Vagina (tissue), 2 donors: ENCODE measurements at places on chromosomes 4 and X. TPM values are rescaled to one million over a fixed set of nuclear protein-coding genes. Genes with fewer than 3 reads are reported as not detected.

The TCEAL6 gene
- 1.7 TPM for total RNA-seq

The FABP2 gene
- not detected for total RNA-seq

The TLR1 gene
- 10.3 TPM for total RNA-seq

The CLDN24 gene
- not detected for total RNA-seq

The RNF175 gene
- 2.2 TPM for total RNA-seq

The WAS gene
- total RNA-seq: 4.4 TPM

The SMARCA5 gene
- total RNA-seq: 23.3 TPM

The ARAP2 gene
- 52.8 TPM for total RNA-seq

The KIAA1210 gene
- not detected for total RNA-seq

The GIMD1 gene
- not detected for total RNA-seq

The SLC16A2 gene
- 6.9 TPM for total RNA-seq

The ZFP92 gene
- 0.25 TPM for total RNA-seq

The STATH gene
- not detected for total RNA-seq

DNA sequence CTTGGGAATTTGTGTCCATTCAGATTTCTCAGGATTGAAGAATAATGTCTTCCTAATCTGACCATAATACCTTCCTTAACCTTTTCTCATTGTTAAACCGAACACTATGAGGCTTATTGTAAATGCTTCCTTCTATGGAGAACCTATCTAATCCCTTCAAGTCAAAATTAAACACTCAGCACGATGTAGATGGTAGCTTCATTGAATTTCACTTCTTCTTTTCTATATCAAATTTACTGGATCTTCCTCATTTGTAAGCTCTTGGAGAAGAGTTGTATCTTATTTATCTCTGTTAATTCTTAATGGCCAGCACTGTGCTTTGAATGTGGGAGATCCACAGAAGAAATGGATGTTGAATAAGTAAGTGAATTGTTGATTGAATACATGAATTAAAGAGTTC lies 109.0 kb upstream of the RAPGEF2 start:
- H3K4me3 ChIP-seq: no peak overlapping the region
- H3K36me3 ChIP-seq: no peaks in the 10 kb centered on the region
- DNase-seq: no peak

DNA sequence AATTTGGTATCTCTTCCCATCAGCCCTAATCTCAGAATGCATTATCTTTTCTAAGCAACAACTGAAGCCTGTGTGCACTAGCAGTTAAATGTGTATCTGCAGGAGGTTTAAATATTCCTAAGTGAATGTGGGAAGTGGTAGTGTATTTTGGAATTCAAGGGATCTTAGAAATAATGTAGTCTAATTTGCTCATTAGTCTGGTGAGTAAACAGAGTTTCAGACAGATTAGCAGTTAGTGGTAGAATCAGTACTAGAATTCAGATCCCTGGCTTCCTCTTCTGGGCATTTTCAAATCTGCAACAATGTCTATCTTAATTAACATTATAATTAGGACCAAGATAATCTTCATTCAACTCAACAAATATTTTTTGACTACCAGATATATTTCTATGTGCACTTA lies 11.7 kb upstream of the CXCL2 start:
- no peaks in the 10 kb centered on the region for H3K36me3 ChIP-seq
- H3K4me1 ChIP-seq: peaks cover 9% of the 10 kb centered on the region
- H3K4me3 ChIP-seq: no peak overlapping the region
- no peaks in the 10 kb centered on the region for H3K27me3 ChIP-seq
- no peak for DNase-seq

GRCh38 chr4:78806943-78807460 lies 30.9 kb downstream of the BMP2K start:
- H3K27me3 ChIP-seq: no peaks in the 10 kb centered on the region
- H3K4me1 ChIP-seq: no peaks in the 10 kb centered on the region
- no peak overlapping the region for H3K27ac ChIP-seq
- no peak for DNase-seq
- H3K4me3 ChIP-seq: no peak overlapping the region
- no peaks in the 10 kb centered on the region for H3K36me3 ChIP-seq

DNA sequence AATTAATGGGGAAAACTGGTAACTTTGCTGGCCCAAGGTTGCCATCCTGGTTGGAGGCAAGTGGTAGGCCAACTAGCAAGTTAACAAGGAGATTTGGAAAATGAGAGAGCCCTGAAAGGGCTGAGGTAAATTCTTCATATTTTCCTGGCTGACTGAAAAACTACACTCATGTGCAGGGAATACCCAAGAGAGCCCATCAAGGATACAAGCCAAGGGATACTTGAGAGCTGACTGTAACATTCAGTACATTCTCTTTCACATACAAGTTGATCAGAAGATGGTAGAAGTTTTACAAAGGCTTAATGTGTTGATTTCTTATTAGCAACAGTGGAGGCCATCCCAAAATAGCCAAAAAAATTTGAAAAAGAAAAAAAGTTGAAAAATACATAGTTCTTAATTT lies 33.3 kb downstream of the IL2 start:
- DNase-seq: no peak
- no peak overlapping the region for H3K27ac ChIP-seq
- H3K4me1 ChIP-seq: no peaks in the 10 kb centered on the region
- H3K4me3 ChIP-seq: no peak overlapping the region

GRCh38 chrX:107704181-107704580 lies 71.4 kb downstream of the TSC22D3 start:
- H3K27ac ChIP-seq: no peak overlapping the region
- no peaks in the 10 kb centered on the region for H3K36me3 ChIP-seq
- no peak overlapping the region for H3K4me3 ChIP-seq
- peaks cover 26% of the 10 kb centered on the region for H3K4me1 ChIP-seq
- no peak for DNase-seq
- H3K27me3 ChIP-seq: no peaks in the 10 kb centered on the region

- no peaks in the 10 kb centered on the region for H3K27me3 ChIP-seq
- H3K27ac ChIP-seq: no peak overlapping the region
- DNase-seq: no peak
- H3K4me1 ChIP-seq: no peaks in the 10 kb centered on the region
- H3K4me3 ChIP-seq: no peak overlapping the region
These were observed 58.7 kb downstream of the CCKAR start for GRCh38 chr4:26431461-26432180.

GRCh38 chr4:53688186-53688790 lies 97.0 kb upstream of the LNX1 start:
- no peak for DNase-seq
- H3K4me1 ChIP-seq: no peaks in the 10 kb centered on the region
- H3K27ac ChIP-seq: peak overlapping the region; percentile 53
- H3K27me3 ChIP-seq: no peaks in the 10 kb centered on the region

DNA sequence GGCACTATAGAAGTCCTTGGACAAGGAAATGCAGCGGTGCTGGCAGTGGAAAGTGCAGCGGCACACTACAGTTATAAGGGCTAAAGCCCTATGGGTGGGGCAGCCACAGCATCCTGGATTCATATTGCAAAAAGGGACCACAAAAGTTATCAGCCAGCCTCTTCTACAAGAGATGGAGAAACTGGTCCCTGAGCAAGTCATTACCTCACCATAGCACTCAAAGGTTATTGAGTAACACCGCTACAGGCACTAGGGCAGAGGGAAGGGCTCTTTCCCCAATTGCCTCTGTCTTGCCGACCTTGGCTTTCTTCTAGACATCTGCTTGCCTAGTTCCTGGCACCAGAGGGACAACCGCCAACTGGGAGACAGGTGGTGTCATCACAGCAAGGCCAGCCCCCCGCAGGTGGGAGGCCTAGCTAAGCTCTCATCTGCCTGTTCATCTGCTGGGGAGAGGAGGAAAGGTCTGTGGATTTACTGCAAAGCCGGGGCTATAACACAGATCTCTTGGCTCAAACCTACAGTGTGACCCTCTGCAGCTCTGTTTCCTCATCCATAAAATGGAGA lies 600.0 kb downstream of the BCOR start:
- H3K36me3 ChIP-seq: no peaks in the 10 kb centered on the region
- no peak for DNase-seq
- H3K27me3 ChIP-seq: no peaks in the 10 kb centered on the region

DNA sequence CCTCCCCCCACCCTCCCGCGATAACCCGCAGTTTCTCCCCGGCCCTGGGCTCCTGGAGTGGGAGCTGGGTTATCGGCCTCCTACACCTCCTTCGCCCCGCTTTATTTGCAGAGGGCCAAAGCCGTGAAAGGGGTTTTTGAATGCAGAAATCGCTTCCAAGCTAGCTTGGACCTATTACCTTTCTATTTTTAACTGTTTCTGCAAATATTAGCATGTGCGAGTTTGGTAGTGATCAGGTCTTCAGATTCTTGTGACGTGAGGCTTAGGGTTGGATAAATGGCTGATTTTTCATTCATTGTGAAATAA lies 1.3 kb downstream of the USP9X start:
- H3K4me3 ChIP-seq: peak overlapping the region; percentile 88
- no peaks in the 10 kb centered on the region for H3K27me3 ChIP-seq
- H3K4me1 ChIP-seq: peaks cover 43% of the 10 kb centered on the region
- H3K27ac ChIP-seq: peak overlapping the region; percentile 96
- H3K36me3 ChIP-seq: no peaks in the 10 kb centered on the region
- DNase-seq: no peak

DNA sequence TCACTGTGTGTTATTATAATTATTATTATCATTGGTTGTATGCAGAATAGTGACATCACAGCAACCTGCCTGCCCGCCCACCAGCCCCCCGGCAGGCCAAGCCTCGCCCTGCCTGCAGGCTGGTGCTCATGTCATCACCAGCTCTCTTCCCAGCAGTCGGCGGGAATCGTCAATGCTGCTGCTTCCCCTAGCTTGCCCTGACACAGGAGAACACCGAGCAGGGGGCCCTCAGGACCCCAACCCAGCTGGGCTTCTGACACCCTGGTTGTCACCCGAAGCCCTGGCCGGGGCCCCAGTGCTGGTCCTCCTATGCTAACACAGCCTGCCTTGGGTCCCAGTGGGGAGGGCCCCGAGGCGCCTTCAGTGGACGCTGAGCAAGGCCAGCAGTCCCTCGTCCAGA lies 100.6 kb downstream of the PPP2R2C start:
- H3K4me3 ChIP-seq: no peak overlapping the region
- no peak overlapping the region for H3K27ac ChIP-seq
- H3K27me3 ChIP-seq: no peaks in the 10 kb centered on the region
- H3K4me1 ChIP-seq: no peaks in the 10 kb centered on the region

DNA sequence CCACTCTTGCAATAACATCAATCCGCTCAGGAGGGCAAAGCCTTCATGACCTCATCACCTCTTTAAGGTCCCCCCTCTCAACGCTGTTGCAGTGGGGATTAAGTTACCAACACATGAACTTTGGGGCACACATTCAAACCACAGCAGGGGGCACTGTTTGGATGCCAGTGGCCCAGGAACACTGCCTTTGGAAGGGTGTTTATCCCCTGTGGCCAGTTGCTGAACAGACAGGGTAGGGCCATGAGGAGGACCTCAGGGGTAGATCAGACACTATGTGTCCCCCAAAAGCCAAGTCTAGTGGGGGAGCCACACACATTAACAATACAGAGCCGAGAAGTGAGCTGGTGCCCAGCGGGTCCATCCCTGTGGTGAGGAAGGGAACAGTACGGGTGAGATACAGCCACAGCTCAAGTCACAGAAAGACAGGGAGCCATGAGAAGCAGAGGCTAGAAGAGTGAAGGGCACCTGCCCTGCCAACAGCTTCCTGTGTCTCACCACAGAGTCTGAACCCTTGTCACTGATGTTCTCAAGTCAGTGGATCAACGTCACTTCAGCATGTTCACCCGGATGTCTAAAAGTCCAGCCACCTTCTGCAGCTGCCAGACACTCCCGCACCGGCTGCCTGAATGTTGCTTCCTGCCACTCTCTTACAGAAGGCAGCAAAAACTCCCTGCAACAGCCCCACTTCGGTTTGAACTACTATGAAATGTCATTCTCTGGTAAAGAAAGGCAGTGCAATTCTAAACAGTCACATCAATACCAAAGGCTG lies 19.9 kb upstream of the MXD4 start:
- H3K4me1 ChIP-seq: no peaks in the 10 kb centered on the region
- no peak overlapping the region for H3K27ac ChIP-seq
- no peaks in the 10 kb centered on the region for H3K36me3 ChIP-seq
- H3K27me3 ChIP-seq: no peaks in the 10 kb centered on the region
- DNase-seq: no peak

DNA sequence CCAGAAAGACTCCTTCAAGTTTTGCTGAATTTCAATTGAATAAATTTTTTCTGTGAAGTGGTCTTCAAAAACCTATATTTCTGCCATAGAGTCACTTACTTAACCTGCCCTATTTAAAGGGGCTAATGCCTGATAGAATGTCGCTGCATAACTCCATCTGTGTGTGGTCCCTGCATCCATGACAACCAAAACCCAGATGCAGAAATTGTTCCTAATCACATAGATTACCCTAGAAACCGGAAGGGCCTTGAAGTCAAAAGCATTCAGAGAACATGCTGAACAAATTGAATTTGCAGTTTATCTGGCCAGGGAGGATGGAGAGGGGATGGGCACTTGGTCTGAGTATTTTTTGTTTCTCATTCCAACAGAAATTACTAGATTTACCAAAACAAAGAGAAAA lies 1.5 kb upstream of the PARM1 start:
- H3K27me3 ChIP-seq: no peaks in the 10 kb centered on the region
- no peak overlapping the region for H3K4me3 ChIP-seq
- H3K36me3 ChIP-seq: no peaks in the 10 kb centered on the region
- no peak for DNase-seq
